HFFc6 (cell line): ENCODE measurements at places on chromosomes 3 and 15.

DNA sequence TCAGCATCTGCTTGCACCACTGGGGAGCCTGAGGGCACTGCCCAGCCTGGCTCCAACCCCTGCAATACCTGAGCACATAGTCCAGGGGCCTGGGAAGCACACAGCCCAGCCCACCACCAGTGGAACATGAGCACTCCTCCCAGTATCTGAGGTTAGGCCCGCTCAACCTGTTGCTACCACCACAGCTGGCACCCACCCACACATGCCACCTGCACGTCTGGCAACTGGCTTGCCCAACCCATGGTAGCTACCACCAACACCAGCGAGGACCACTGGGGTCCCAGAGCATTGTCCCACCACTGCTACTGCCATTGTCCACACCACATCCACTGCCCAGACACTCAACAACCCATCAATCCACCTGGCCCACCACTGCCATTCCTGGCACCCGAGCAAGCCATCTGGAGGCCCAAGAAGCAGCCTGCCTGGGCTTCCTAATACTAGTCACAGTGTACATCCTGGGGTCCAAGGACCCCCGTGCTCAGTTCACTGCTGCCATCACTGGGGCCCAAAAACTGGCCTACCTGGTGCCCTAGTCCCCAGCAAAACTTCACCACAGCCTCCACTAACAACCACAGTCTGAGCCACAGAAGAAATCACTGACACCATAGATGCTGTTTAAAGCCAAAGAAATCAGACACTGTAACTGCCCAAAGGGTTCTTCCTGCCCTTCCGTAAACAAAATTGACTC lies 62.1 kb upstream of the TBC1D23 start:
- no peak for DNase-seq
- no peak overlapping the region for H3K27ac ChIP-seq
- H3K36me3 ChIP-seq, result peaks cover 4% of the 10 kb centered on the region; the same call in 1 of the 2 replicates

- no peak overlapping the region for H3K27ac ChIP-seq
- H3K4me3 ChIP-seq, result no peak overlapping the region
- no peaks in the 10 kb centered on the region for H3K27me3 ChIP-seq
These were observed 222.7 kb upstream of the NAALADL2 start for GRCh38 chr3:174636451-174636850.

DNA sequence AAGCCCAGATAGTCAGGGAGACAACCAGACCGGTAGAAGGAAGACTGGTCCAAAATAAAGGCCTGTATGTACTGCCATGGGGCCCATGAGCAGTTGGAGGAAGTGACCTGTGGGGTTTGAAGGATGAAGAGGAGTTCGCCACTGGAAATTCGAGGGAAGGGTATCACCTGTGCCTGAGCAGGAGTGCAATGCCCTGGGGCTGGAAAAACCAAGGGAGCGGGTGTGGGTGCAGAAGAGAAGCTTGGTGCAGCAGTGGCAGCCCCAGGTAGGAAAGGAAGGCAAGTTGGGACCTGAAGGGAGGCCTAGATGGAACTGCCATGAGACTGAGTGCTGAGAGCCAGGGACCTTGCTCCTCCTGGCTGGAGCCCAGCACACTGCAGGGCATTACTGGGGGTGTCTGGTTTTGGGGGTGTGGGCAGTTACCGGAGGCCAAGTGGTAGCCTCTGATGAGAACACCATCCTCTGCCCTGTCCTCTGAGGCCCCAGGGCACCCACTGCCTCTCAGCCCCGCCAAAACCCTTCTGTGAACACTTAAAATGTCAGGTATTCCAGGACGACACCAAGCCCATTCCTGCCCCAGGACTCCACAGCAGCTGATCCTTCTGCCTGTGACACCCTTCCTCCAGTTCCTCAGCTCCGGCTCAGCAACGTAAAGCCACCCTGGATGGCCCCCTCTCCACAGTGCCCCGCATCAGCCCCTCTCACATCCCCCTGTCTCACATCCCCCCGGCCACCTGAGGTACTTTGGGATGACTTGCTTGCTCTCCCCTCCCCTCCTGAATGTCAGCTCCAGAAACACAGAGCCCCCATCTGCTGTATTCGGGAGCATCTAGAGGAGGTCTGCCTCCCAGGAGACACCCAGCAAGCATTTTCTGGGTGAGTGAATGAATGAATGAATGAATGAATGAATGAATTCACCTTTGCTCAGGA lies 42.9 kb downstream of the WNT7A start:
- no peak overlapping the region for H3K4me3 ChIP-seq
- peaks cover 17% of the 10 kb centered on the region for H3K27me3 ChIP-seq
- no peak for DNase-seq
- H3K27ac ChIP-seq, result no peak overlapping the region

DNA sequence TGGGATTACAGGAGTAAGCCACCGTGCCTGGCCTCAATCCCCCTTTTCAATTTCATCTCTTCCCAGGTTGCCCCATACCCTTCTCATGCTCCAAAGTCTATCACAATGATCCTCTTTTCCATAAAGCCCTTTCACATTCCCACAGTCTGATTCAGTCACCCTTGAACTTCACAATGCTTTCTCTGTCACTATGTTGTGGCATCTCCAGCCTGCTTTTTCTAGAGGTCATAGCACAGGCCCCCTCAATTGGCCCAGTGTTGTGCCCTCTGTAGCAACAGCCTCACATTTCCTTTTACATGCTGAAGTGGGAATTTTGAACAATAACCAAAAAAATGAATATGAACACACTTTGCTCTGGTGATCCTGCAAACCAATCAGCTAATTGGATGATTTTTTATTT lies 21.5 kb downstream of the DRD3 start:
- peaks cover 6% of the 10 kb centered on the region for H3K4me1 ChIP-seq
- H3K36me3 ChIP-seq, result no peaks in the 10 kb centered on the region
- H3K27me3 ChIP-seq, result peaks cover 13% of the 10 kb centered on the region
- no peak overlapping the region for H3K4me3 ChIP-seq
- H3K27ac ChIP-seq, result no peak overlapping the region
- no peak for DNase-seq
